ENCODE measurements at places on chromosomes 12 and 14.

DNA sequence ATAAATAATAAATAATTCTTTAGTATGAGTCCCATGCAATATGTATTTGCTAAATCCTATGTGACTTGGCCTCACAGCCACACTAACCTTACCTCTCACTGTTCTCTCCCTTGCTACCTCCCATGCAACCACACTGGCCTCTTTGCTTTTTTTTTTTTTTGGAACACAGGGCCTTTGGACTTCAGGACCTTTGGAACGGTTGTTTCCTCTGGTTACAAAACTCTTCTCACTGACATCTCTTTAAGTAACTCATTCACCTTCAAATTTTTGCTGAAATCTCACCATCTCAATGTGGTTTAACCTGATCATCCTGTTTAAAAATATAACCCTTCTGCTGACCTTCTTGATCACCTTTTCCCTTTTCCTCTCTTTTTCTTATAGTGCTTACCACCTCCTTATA lies 194.0 kb downstream of the SSPN start:
- no peak for DNase-seq

- no peak for DNase-seq
Measured at GRCh38 chr12:8956772-8957171, 7.3 kb upstream of the M6PR start.

GRCh38 chr12:15584366-15585041 lies 204.7 kb downstream of the EPS8 start:
- no peak for DNase-seq

- DNase-seq: no peak
Measured at GRCh38 chr14:61192989-61193388, 88.1 kb downstream of the TMEM30B start.

DNA sequence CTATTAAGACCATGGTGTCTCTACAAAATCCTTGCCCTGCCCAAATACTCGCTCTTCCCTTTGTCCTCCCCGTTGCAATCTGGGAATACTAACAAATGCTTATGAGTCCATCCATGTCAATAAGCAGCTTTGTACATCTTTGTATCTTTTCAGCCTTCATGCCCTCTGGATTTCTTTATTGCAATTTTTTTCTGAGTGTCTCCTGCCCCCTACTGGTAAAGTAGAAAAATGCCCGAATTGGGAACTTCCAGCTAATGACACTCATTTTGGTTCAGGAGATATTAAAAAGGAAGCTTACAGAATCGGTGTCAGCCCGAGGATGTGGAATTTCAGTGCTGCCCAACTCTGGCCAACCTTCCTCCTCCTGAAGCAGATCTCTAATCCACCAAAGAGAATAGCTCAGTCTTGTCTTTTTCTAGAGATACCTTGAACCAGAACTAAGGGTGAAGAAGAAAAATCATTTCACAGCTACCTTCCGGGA lies 46.0 kb downstream of the SH2B3 start:
- DNase-seq: no peak

GRCh38 chr12:57518920-57519795 lies 1.2 kb downstream of the DDIT3 start:
- no peak for DNase-seq

- no peak for DNase-seq
Measured at GRCh38 chr12:10385166-10385613, 4.7 kb downstream of the KLRK1 start.

GRCh38 chr12:2319136-2319535 lies 266.3 kb downstream of the CACNA1C start:
- DNase-seq: no peak

DNA sequence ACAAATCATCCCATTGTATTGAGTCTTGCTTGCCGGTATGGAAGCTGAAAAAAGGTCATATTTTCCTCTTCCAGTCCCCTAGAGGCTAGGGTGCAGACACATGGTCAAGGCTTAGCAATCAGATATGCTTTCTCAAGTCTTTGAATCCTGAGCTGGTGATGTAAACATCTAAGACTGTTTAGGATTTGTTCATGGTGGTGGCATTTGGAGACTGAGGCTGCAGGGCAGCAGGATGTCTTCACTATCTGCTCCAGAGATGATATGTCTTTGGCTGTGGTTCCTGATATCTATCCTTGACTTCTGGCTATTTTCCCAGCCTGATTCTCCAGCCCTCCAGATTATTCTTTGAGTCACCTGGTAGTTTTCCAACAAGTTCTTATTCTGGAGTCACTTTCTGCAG lies 50.5 kb upstream of the DACT1 start:
- DNase-seq: no peak

DNA sequence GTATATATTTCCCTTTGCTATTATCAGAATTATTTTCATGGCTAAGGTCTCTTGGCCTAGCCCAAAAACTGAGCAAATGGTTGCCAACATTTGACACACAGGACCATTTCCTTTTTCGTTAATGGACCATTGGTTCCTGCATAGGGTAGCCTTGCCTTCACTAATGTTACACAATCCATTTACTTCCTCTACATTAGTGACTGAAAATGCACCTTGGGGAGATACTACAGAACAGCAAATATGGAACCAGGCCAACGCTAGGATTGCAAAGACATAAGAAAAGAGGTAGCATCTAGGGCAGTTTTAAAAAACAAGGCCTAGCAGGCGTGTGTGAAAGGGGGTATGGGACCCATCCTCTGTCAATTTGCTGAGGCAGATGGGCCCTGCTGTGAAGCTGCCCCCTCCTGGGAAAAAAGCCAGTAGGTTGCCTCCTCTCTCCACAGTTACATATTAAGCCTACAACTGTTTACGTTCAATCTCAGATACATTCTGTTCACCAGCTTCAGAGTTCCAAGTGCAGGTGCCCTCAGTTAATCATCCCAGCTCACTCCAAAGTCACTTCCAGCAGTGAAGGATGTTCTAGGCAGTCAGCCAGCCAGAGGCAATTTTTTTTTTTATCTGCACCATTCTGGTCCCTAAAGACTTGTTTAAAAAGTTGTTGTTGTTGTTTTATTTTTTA lies 15.0 kb downstream of the AQP6 start:
- DNase-seq: no peak

- DNase-seq: no peak
Measured at GRCh38 chr12:112998987-112999767, 20.9 kb downstream of the OAS2 start.

DNA sequence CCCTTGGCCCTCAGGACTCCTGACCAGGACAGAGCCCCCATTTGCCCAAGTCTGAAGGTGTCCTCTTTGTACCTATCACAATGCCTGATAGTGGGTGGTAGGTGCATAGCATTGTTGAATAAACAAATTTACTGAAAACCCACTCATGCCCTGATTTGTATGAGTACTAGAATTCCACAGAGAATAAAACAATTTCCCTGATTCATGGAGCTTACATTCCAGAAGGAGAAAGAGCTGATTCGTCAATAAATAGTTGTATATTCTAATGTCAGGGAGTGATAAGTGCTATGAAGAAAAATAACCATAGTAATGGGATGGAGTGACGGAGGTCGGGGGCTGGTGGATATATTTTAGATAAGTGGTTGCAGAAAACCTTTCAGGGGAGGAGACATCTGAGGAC lies 117.0 kb downstream of the SRGAP1 start:
- no peak for DNase-seq

DNA sequence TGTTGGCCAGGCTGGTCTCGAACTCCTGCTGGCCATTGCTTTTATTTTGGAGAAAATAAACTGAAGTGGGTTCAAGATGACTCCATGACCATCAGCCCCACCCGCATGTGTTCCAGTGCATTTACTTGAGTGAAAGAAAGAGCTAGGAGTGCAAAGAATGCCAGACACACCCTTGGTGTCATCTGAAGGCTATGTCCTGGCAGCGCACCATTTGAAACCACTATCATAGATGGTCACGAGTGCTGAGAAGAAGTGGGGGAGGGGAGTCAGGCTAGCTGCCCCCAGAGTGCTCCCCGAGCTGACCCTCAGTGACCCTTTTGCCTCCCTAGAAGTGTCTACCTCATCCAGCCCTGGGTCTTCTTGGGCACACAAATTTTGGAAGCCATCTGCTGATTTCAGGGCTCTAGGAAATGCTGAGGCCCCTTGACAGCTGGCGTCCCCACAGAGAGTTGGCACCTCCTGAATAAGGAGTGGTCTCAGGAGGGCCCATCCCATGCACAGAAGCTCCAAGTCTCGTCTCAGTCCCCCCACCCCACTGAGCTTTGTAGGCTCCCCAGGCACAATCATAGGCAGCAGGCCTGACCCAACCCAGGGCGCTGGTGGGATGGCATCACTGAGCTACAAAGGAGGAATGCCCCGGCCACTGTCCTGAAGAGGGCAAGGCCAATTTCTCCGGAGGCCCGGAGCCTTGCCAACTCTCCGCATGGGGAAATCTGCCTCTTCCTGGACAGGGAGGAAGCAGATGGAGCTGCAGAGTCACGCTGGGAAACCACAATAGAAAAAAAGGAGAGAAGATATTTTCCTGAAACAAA lies 28.0 kb downstream of the PXN start:
- DNase-seq: no peak

- DNase-seq: no peak
Measured at GRCh38 chr12:79673354-79673753, 17.4 kb downstream of the PAWR start.

DNA sequence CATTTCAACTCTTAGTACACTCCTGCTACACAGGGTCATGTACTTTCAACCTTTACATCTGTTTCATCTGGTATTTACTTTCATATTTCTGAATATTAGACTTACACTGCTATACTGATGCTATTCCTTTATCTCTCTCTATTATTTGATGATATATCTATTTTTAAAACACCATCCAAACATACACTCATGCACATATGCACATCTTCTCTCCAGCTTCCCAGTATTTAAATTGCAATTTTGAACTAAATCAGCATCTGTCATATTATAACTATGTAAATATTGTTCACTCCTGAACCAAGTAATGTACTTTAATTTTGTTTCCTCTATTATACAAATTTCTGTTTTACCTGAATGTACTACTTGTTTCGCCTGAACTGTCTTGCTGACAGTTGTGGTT lies 293.6 kb upstream of the FLRT2 start:
- DNase-seq: no peak

GRCh38 chr12:93315385-93315906 lies 62.3 kb upstream of the NUDT4 start:
- DNase-seq: no peak

DNA sequence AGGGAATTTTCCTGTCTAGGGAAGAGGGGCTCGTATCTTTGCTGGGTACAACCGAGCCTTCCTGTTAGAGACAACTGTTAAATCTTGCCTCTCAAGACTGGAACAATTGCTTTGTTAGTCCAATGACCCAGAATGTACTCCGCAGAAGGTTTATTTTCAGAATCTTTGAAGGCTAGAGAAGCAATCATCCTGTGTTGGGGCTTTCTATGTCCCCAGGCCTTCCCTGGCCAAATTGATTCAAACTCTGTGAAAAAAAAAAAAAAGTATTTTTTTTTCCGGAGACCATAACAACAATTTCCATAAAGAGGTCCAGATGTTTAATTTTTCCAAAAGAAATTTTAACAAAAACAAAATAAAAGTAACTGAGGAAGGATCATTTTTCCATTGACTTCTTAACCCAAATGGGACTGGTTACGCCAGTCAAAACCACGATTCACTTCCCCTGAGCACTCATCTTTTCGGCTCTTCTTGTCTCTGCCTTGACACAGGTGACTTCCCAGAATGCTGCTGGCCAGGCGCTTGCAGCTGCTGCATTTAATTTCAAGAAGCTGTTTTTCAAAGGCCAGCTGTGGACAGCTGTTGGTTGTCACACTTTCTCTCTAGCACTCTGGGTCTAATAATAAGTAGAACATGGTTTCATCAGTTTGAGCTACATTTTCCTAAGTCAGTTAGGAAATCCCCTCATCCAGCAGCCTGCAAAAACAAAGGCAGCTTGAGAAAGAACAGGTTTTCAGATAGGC lies 81.6 kb upstream of the MANSC4 start:
- no peak for DNase-seq

DNA sequence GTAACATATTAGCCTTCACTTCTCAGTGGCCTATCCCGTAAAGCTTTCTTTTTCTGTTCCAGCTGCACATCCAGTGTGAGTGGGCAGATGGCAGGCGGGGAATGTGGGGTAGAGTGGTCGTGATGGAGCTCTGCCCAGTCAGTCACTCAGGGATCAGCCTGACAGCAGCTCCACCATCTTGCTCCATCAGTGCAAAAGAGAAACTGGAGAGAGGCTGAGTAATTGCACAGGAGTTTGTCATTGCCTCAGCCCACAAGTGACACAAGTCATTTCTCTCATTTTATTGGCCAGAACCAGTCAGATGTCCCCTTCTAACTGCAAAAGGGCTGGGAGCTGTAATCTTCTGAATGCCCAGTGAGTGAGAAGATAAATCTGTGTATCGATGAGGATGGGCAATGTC lies 66.5 kb downstream of the ATP23 start:
- no peak for DNase-seq

- no peak for DNase-seq
Measured at GRCh38 chr12:89892436-89892835, 183.8 kb upstream of the ATP2B1 start.

GRCh38 chr14:32710231-32710671 lies 228.4 kb upstream of the NPAS3 start:
- no peak for DNase-seq

DNA sequence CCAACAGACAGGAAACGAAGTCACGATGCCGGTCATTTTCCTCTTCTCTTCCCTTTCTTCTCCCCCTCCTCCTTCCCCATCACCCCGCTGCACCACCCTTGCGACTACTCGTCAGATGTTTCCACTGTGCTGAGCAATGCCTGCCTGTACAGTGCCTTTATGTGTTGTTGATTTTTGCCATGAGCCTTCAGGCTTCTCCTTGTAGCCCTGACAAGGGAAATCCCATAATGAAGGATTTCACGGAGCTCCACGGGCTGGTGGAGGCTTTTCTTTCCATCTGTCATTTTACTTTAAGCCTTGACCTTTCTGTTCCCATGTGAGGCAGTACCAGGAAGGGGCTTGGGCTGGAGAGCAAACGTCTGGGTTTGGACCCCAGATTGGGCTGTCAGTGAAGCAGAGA lies 28.7 kb upstream of the CCND2 start:
- DNase-seq: no peak

- DNase-seq: no peak
Measured at GRCh38 chr12:2124466-2125023, 71.8 kb downstream of the CACNA1C start.

- no peak for DNase-seq
Measured at GRCh38 chr14:53380052-53380866, 227.1 kb upstream of the DDHD1 start.

DNA sequence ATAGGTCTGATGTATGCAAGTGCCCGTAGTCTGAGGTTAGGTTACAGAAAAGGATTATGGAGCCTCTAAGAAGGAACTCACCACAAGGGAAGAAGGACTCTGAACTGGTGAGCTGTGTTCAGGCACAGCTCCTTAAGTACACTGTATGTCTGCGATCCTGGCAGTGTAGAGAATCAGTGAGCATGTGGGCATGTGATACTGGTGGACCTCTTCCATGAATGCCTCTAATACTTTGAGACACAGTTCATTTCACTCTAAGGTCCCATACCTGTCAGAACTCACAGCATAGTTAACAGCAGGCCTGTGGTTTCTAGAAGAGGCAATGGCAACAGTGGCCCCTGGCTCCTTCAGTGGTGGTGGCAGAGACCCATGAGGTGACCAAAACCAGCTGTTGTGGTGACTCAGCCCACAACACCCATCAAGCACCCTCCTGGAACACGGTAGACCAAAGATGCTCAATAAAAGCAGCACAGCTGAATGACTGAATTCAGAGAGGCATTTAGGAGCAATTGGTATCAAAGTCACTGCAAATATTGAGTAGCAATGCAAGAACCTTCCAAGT lies 6.9 kb upstream of the OR6J1 start:
- no peak for DNase-seq

GRCh38 chr14:90287791-90288190 lies 31.4 kb downstream of the PSMC1 start:
- no peak for DNase-seq
